Mucosa of descending colon (tissue), 3 donors: ENCODE measurements at places on chromosomes 7 and 10. TPM values are rescaled to one million over a fixed set of nuclear protein-coding genes. Genes with fewer than 3 reads are reported as not detected.
A peak's percentile ranks its signal among the peaks of the same experiment; 100 is the strongest.

- peak; percentile 89 for DNase-seq
Observed at GRCh38 chr7:74083117-74083876, at the start of gene LIMK1. TSS of gene LIMK1 (plus strand) at chr7:74083804. CDS start at chr7:74083991, 187 bp downstream.

- no peak for DNase-seq
Observed at GRCh38 chr10:88424881-88425280, 158.2 kb downstream of the RNLS start.

Gene TCTN3
- 35.4 TPM for total RNA-seq

DNA sequence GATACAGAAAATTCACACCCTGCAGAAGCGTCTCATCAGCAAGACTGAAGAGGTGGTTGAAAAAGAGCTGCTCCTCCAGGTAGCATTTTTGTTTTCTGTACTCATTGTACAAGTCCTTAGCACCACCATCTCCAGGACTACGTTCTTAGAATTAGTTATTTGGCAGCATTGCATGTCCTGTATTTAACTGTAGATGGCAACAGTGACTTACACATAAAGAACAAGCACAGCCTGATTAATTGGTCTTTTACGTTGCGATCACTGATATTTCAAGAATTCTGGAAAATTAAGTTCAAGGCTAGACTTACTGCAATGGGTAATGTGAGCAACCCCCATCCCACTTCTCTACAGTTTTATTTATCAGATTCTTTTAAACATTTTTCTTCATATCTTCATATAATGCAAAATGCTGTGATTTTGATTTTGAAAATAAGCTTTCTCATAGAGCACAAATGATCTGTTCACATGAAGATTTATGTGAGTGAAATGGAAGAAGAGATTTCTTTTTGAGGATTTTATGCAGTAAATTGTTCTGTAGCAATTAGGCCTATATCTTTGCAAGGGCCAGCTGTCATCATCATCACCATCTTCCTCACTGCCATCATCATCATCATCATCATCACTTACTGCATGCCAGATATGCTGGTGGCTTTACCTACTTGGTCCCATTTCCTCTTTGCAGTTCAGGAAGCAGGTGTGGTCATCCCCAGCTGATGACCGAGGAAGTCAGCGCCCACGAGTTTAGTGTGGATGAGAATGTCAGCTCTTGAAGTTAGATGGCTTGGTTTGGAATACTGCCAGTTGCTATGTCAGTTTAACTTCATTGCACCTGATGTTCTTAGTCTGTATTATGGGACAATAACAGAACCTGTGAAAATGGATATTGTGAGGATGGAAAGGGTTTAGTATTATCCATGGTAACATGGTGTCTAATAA lies 53.4 kb downstream of the CFAP58 start:
- no peak for DNase-seq

Gene SP4
- 6.7 TPM for total RNA-seq

- DNase-seq, result no peak
Observed at GRCh38 chr7:130409712-130410072, 29.4 kb downstream of the CPA1 start.

DNA sequence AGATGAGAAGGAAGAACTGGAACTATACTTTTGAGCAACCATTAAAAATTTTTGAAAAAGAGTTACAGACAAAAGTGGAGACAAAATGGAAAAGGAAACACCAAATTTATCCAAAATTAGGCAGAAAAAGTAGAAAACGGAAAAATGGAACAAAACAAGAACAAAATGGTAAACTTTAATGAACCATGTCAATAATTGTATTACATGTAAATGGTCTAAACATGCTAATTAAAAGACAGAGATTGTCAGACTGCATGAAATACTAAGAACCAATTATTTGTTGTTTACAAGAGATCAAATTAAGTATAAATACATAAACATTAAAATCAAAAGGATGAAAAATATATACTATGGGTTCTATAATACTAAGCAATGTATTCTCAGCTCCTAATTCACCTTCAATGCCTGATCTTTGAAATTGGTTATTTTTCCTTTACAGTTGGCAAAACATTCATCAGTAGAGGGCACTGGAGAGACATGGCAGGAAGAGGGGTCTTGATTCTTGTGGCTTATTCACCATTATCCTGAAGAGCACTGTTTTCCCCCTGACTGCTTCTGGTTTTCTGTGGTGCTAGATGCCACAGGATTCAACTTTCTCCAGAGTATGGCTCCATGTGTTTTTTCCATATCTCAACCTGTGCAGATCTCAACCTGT lies 124.9 kb downstream of the ELFN1 start:
- no peak for DNase-seq

- no peak for DNase-seq
Observed at GRCh38 chr10:52420656-52421055, 106.6 kb downstream of the DKK1 start.

DNA sequence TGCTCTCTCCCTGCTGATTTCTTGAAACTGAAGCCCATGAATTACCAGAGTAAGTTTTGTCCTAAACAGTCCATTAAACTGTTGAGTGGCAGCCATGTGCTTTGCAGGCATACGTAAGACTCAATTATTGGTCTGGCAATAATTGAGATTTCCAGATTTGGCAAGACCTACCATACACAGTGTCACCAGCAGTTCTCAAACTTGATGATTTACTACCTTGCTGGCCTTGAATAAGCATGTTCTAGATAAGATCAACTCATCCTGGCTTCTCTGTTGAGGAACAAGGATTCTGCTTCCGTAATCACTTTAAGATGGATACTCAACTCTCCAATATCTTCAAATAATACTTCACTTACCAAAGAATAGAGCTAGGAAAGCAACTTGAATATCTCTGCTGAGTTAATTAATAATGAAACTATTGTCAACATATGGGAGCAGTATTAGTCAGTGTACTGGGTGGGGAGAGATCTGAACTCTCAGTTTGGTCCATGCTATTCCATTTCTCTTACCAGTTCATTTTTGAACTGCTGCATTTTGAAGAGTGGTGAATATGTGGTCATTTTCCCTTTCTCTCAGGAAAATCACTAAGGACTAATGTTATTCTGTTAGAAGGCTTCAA lies 181.4 kb downstream of the IPMK start:
- no peak for DNase-seq

Gene RBP3
- not detected for total RNA-seq

DNA sequence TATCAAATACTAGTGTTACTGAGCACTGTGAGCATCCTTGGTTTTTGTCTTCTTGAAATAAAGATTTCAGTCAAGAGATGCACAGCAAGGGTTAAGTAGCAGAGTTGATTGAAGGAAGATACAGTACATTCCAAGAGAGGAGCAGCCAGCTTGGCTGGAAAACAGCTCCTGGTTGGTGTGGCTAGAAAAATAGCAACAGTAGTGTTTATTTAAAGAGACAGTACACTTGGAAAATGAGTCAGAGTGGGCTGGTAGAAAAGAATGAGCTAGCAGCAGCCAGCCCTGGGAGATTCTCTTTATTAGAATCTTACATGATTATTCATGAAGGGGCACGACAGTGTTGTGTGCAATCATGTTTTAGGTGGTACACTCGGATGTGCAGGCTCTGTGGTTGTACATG lies 1016.4 kb upstream of the SORCS1 start:
- DNase-seq, result no peak
